A549 treated with AZD2906 at 1 μM for 4 hours (cell line): ENCODE measurements at places on chromosomes 1 and 21. TPM values are rescaled to one million over a fixed set of nuclear protein-coding genes. Genes with fewer than 3 reads are reported as not detected.

Gene CR1L
- total RNA-seq: 0.15 TPM in 1 of 5 replicates, not detected in the others

Gene S100B
- not detected in 5 replicates for total RNA-seq

Gene SRGAP2B
- total RNA-seq: 13.2 to 21.0 TPM (median 17.5 TPM) in 5 replicates

Gene OLIG2
- 0.07 TPM in 1 of 5 replicates, not detected in the others for total RNA-seq

Gene NTRK1
- total RNA-seq: 0.10 to 0.15 TPM (median 0.13 TPM) in 5 replicates

Gene SLAMF6
- total RNA-seq: not detected in 5 replicates

Gene ANKRD34A
- 0.21 to 0.30 TPM (median 0.25 TPM) in 5 replicates for total RNA-seq

Gene HUNK
- total RNA-seq: 1.2 to 1.4 TPM (median 1.3 TPM) in 5 replicates

Gene ESPN
- 0.43 to 0.79 TPM (median 0.53 TPM) in 5 replicates for total RNA-seq

Gene KRTAP21-3
- total RNA-seq: not detected in 5 replicates

Gene KLF17
- 0.33 to 0.50 TPM (median 0.46 TPM) in 5 replicates for total RNA-seq

Gene SYPL2
- total RNA-seq: 0.05 to 0.13 TPM (median 0.08 TPM) in 5 replicates

Gene OR2T33
- total RNA-seq: not detected in 5 replicates

Gene CLEC20A
- total RNA-seq: not detected in 5 replicates

Gene OR2T35
- total RNA-seq: not detected in 5 replicates

Gene EPHB2
- total RNA-seq: 29.5 to 35.6 TPM (median 34.4 TPM) in 5 replicates

Gene MASP2
- total RNA-seq: 0.03 to 0.17 TPM (median 0.13 TPM) in 4 of 5 replicates, not detected in the other

Gene KIF14
- 6.9 to 11.2 TPM (median 9.2 TPM) in 5 replicates for total RNA-seq

Gene ZSCAN20
- 1.5 to 2.2 TPM (median 1.7 TPM) in 5 replicates for total RNA-seq

Gene OR2M7
- total RNA-seq: not detected in 5 replicates

Gene LCE1C
- total RNA-seq: 0.22 TPM in 1 of 5 replicates, not detected in the others

Gene SEC16B
- 0.62 to 1.3 TPM (median 1.00 TPM) in 5 replicates for total RNA-seq

Gene ROR1
- 8.1 to 11.6 TPM (median 8.8 TPM) in 5 replicates for total RNA-seq

Gene KRTAP12-1
- not detected in 5 replicates for total RNA-seq

Gene GJC2
- 0.34 to 0.54 TPM (median 0.46 TPM) in 5 replicates for total RNA-seq

Gene MPL
- 0.08 to 0.31 TPM (median 0.17 TPM) in 4 of 5 replicates, not detected in the other for total RNA-seq

Gene IL20
- 0.10 TPM in 1 of 5 replicates, not detected in the others for total RNA-seq

Gene KAZN
- total RNA-seq: 3.0 to 4.0 TPM (median 3.4 TPM) in 5 replicates

Gene CHIA
- not detected in 5 replicates for total RNA-seq

Gene CFHR1
- 0.09 to 0.24 TPM (median 0.17 TPM) in 4 of 5 replicates, not detected in the other for total RNA-seq

Gene ZNF670
- 2.9 to 4.3 TPM (median 3.0 TPM) in 5 replicates for total RNA-seq

Gene NBL1
- 35.1 to 68.8 TPM (median 58.1 TPM) in 5 replicates for total RNA-seq

Gene B3GALT5
- 0.08 to 0.18 TPM (median 0.10 TPM) in 5 replicates for total RNA-seq

Gene RXFP4
- total RNA-seq: not detected in 5 replicates

Gene ADAM30
- not detected in 5 replicates for total RNA-seq

Gene FCAMR
- not detected in 5 replicates for total RNA-seq

Gene RAB25
- total RNA-seq: 0.21 TPM in 1 of 5 replicates, not detected in the others

Gene OVAAL
- total RNA-seq: 0.08 to 0.17 TPM (median 0.14 TPM) in 4 of 5 replicates, not detected in the other

Gene SERPINC1
- total RNA-seq: 0.07 to 0.14 TPM (median 0.07 TPM) in 3 of 5 replicates, not detected in the others

Gene AIRE
- 0.03 TPM in 1 of 5 replicates, not detected in the others for total RNA-seq

Gene DPH2
- total RNA-seq: 34.4 to 40.2 TPM (median 35.9 TPM) in 5 replicates

Gene SLFNL1
- total RNA-seq: 0.02 to 0.05 TPM (median 0.05 TPM) in 3 of 5 replicates, not detected in the others

Gene ITPKB
- total RNA-seq: 1.9 to 2.7 TPM (median 2.3 TPM) in 5 replicates

Gene LRRC8C
- total RNA-seq: 7.8 to 10.4 TPM (median 9.3 TPM) in 5 replicates

Gene FCER1G
- 0.17 to 0.33 TPM in 2 of 5 replicates, not detected in the others for total RNA-seq

Gene TNFRSF8
- total RNA-seq: 0.10 to 0.16 TPM (median 0.10 TPM) in 5 replicates

Gene SPSB1
- 32.1 to 37.4 TPM (median 34.7 TPM) in 5 replicates for total RNA-seq

Gene AMY1B
- not detected in 5 replicates for total RNA-seq

Gene TTLL10
- not detected in 5 replicates for total RNA-seq

Gene CCDC30
- total RNA-seq: 0.32 to 0.88 TPM (median 0.62 TPM) in 5 replicates

Gene LRRC53
- not detected in 5 replicates for total RNA-seq

Gene CYP4Z1
- total RNA-seq: not detected in 5 replicates
